Chondrocyte (in vitro differentiated cells): ENCODE measurements at places on chromosomes 6 and 20. TPM values are rescaled to one million over a fixed set of nuclear protein-coding genes. Genes with fewer than 3 reads are reported as not detected.

Gene GPX5
- not detected in 3 replicates for total RNA-seq

Gene GMPR
- 9.7 to 14.4 TPM (median 11.5 TPM) in 3 replicates for total RNA-seq

Gene B3GAT2
- 0.02 TPM in 1 of 3 replicates, not detected in the others for total RNA-seq

Gene TAP1
- total RNA-seq: 14.5 to 29.7 TPM (median 26.7 TPM) in 3 replicates

Gene POPDC3
- 2.6 to 4.6 TPM (median 3.4 TPM) in 3 replicates for total RNA-seq

Gene SIRPD
- not detected in 3 replicates for total RNA-seq

Gene KIF16B
- total RNA-seq: 11.2 to 14.5 TPM (median 11.9 TPM) in 3 replicates

Gene TNFAIP3
- 6.4 to 11.0 TPM (median 7.2 TPM) in 3 replicates for total RNA-seq

DNA sequence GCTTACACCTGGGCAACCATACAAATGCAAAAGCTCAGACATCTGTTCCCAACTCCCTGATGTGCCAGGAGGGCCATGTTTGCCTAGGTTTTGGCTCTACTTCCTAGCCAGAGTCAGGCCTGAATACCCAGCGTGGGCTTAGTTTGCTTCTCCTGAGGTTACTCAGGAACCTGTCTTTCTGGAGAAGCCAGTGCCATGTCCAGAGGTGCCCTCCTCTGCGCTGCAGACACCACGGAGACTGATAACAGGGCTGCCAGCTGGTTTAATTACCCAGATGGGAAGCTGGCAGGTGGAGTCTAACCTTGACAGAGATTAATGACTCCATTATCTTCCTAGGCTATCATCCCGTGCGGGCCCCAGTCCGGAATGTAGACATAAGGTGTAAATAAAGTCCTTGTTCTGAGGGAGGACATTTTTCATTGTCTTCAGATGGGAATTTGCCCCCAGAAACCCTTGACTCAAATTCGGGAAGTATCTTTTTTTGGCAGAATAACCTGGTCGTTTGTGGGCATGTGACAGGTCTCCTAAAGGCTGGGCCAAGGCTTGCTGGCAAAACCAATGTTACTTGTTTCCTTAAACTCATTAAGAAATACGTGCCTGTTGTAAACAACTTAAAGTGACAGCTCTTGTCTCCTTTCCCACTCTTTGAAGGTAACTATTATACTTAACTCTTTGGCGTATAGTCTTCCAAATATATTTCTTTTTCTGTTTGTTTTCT, 29.2 kb upstream of the ZNFX1 start:
- H3K4me3 ChIP-seq: no peak overlapping the region
- DNase-seq: no peak
- H3K36me3 ChIP-seq: peaks cover 7% of the 10 kb centered on the region
- peaks cover 8% of the 10 kb centered on the region for H3K4me1 ChIP-seq

GRCh38 chr6:148720897-148721296, 25.9 kb upstream of the UST start:
- H3K36me3 ChIP-seq: peaks cover 4% of the 10 kb centered on the region
- no peak overlapping the region for H3K4me3 ChIP-seq
- no peak for DNase-seq
- H3K27ac ChIP-seq: no peak overlapping the region
- no peaks in the 10 kb centered on the region for H3K27me3 ChIP-seq

GRCh38 chr6:68339488-68340131, 295.5 kb upstream of the ADGRB3 start:
- no peak overlapping the region for H3K27ac ChIP-seq
- no peak for DNase-seq
- no peak overlapping the region for H3K4me3 ChIP-seq
- H3K4me1 ChIP-seq: no peaks in the 10 kb centered on the region

DNA sequence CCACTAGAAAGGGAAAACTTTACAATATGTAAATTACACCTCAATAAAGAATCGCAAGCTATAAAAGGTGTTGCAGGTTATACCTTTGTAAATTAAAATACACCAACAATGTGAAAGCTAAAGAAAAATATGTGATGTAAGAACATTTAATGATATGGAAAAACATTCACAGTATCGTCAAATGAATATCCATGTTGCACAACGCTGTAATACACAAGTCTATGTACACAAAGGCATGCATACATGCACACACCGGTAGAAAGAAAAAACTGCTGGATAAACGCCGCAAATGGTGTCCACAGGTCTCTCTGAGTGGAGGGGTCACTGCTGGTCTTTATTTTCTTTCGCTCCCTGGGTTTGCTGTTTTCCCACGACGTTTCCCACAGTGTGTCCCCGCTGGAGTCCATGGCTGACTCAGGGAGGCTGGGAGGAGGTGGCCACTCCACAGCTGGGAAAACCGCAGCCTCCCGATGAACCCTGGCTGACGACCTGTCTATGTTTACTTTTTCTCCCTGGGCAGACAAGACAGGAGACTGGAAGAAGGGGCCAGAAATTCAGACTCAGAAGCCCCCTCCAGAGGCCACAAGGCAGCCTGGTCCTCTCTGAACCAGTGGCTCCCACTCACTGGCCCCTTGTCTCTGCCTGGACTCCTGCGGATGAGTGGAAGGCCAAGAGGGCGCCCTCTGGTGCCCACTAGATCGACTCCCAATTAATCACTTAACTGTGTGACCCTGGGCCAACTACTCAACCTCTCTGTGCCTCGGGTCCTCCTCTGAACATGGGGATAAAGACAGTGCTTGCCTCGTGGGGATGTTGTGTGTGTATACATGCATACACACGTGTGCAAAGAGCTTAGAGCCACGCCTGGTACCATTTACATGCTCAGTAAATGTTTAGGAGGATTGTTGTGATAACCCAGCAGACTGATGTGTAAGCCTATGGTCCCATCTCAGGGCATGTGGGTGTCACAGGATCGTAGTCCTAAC, 12.8 kb upstream of the BPI start:
- no peaks in the 10 kb centered on the region for H3K27me3 ChIP-seq
- H3K4me1 ChIP-seq: peaks cover 55% of the 10 kb centered on the region
- H3K36me3 ChIP-seq: peaks cover 2% of the 10 kb centered on the region

GRCh38 chr6:46734867-46735719, at the start of gene PLA2G7:
Gene PLA2G7, minus strand, starts transcription at chr6:46735375. Its CDS starts 12,484 bp downstream, at chr6:46722891.
- no peak within 1 kb of the TSS for H3K27ac ChIP-seq
- no peak for DNase-seq
- peak within 1 kb of the TSS; percentile 74 for H3K4me3 ChIP-seq
- H3K36me3 ChIP-seq: peaks cover 2% of the 10 kb centered on the region
- H3K27me3 ChIP-seq: peaks cover 40% of the 10 kb centered on the region

- no peaks in the 10 kb centered on the region for H3K36me3 ChIP-seq
- peaks cover 3% of the 10 kb centered on the region for H3K4me1 ChIP-seq
- no peak overlapping the region for H3K27ac ChIP-seq
- no peak for DNase-seq
- no peak overlapping the region for H3K4me3 ChIP-seq
Observed at GRCh38 chr6:107732461-107732860, 91.7 kb downstream of the SCML4 start.

GRCh38 chr6:73418081-73418741, 23.6 kb downstream of the DDX43 start:
- no peak overlapping the region for H3K27ac ChIP-seq
- H3K4me1 ChIP-seq: peaks cover 7% of the 10 kb centered on the region
- H3K27me3 ChIP-seq: no peaks in the 10 kb centered on the region
- DNase-seq: no peak
- no peaks in the 10 kb centered on the region for H3K36me3 ChIP-seq

DNA sequence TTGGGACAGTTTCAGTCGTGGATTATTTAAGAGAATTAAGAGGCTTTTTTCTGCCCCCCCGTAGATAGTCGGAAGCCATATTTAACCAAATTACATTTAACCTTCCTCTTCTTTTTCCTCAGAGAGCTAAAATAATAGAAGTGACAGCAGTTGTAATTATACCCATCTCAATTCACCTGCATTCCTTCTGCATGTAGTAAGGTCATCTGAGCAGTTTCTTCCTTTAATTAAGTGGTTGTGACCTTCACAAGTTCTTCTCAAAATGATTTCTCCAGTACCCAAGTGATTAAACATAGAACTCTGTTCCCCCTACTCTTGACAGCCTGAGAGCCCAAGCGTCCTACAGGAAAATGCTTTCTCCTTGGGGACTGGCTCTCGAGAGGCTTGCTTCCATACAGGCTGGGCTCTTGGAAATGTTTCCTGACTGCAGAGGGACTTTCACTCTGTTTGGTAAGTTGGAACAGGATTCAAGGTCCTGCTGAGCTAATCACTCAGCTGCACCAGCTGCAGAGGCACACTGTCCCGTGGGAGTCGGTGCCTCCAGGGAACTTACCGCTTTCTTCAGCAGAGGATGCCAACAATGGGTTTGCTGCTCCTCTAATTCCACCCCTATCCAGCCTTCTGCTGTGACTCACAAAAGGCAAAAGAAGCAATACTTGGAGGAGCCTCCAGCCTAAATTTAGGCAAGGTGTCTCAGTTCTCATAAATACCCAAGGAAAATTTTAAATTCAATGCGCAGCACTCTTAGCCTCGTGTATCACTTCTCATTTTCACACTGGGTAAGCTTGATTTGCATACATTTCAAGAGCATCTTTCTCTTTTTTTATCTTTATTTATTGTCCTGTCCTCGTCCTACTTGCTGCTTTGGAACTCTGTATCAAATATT, 414.9 kb downstream of the KIF16B start:
- H3K4me3 ChIP-seq: no peak overlapping the region
- H3K27me3 ChIP-seq: peaks cover 6% of the 10 kb centered on the region

DNA sequence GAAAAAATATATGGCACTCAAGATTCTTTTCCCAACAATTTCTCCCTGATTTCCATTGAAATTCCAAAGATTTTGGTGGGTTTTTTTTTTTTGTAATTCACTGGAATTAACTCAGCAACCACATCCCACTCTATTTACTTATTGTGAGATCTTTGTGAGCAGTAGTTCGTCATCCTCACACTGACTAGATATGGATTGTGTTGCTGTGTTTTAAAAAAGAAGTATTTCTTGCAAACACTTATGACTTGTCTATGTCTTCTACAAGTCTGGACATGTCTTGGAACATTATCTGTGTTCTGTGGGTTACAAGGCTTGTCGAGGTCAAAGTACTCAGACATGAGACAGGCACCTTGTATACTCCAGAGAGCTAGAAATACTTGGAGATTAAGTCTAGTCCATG, 7.3 kb upstream of the TENT5A start:
- DNase-seq: no peak
- no peak overlapping the region for H3K4me3 ChIP-seq
- no peaks in the 10 kb centered on the region for H3K36me3 ChIP-seq
- peak overlapping the region; percentile 22 for H3K27ac ChIP-seq

DNA sequence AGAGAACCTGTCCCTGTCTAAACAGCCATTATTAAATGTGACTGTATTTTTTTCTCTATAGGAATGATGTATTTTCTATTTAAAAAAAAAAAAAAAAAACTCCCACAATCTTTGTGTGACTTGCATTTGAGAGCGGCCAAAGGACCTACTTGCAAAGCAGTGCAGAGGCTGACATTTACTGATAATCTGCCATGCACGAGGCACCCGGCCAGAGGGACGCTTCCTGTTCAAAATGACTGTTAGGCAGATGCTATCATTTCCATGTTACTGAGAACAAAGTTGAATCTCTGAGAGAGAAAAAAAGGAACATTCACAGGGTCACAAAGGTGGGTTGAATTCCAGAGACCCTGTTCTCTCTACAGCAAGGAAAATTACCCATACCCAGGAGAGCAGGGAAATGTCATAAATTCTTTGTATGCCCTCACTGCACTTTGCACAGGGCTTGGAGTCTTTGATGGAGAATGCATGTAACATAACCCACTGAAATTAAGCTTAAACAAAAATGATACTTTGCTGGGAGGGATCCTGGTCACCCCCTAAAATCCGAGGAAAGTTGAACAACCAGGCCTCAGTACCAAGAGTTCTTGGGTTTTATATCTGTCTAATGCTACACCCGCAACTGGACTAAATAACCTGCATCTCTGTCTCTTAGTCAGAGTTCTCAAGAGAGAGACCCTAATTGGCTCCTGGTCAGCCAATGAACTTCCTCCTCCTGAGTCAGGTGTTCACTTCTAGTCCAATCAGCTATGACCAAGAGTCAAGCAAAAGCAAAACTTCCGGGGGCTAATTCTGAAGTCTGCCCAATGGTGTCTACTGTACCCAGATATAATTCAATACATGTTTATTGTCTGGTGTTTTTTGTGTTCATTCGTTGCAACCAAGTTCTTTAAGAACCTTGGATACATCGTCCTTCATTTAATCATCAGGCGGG, 61.2 kb downstream of the GCLC start:
- no peak for DNase-seq
- H3K36me3 ChIP-seq: no peaks in the 10 kb centered on the region
- no peak overlapping the region for H3K27ac ChIP-seq
- no peak overlapping the region for H3K4me3 ChIP-seq
- H3K27me3 ChIP-seq: peaks cover 12% of the 10 kb centered on the region

DNA sequence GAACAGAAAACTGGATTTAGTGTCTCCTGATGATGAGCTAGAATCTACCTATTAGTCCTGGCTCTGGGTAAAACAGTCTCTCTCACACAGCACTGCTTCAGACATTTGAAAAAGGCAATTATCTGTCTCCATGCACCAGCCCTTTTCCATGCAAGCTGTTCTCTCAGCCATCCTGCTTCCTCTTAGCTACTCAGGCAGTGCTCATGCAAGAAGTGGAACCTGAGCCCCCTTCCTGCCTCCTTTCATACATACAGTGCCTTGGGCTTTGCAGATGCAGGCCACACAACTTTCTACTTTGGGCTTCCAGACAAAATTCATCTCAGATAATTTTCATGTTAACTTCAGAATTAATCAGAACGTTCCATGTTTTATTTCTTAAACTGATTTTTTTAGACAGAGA, 151.3 kb downstream of the RALGAPA2 start:
- H3K36me3 ChIP-seq: peaks cover 2% of the 10 kb centered on the region
- H3K4me3 ChIP-seq: no peak overlapping the region
- H3K27me3 ChIP-seq: no peaks in the 10 kb centered on the region
- no peak overlapping the region for H3K27ac ChIP-seq
- no peaks in the 10 kb centered on the region for H3K4me1 ChIP-seq
- DNase-seq: no peak

DNA sequence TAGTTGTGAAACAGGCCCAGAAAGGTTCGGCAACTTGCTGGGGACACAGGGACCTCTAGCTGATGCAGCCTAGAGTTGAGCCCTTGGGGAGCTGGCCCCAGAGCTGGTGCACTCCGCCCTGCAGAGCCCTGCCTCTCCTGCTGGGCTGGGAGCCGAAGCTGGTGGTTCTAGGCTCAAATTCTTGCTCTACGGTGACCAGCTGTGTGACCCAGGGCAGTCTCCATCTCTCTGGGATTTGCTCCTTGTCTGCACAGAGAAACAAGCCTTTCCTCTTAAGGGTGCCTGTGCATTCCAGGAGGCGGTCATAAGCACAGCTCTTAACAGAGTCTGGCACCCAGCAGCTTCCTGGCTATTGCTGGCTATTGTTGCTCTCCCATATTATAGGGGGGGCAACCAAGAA, 47.4 kb downstream of the RBM38 start:
- no peaks in the 10 kb centered on the region for H3K27me3 ChIP-seq
- no peak overlapping the region for H3K4me3 ChIP-seq
- peaks cover 49% of the 10 kb centered on the region for H3K4me1 ChIP-seq
- no peak overlapping the region for H3K27ac ChIP-seq
- H3K36me3 ChIP-seq: no peaks in the 10 kb centered on the region
- no peak for DNase-seq
